ENCODE measurements at places on chromosomes 1 and 21. TPM values are rescaled to one million over a fixed set of nuclear protein-coding genes. Genes with fewer than 3 reads are reported as not detected.

Gene MRPL9
- total RNA-seq, result 27.9 TPM

Gene SLC9C2
- 0.17 TPM for total RNA-seq

Gene BLACAT1
- total RNA-seq, result 0.34 TPM

Gene ACTL8
- total RNA-seq, result not detected

Gene HSD11B1
- total RNA-seq, result 1.4 TPM

Gene SLC6A17
- 0.78 TPM for total RNA-seq

DNA sequence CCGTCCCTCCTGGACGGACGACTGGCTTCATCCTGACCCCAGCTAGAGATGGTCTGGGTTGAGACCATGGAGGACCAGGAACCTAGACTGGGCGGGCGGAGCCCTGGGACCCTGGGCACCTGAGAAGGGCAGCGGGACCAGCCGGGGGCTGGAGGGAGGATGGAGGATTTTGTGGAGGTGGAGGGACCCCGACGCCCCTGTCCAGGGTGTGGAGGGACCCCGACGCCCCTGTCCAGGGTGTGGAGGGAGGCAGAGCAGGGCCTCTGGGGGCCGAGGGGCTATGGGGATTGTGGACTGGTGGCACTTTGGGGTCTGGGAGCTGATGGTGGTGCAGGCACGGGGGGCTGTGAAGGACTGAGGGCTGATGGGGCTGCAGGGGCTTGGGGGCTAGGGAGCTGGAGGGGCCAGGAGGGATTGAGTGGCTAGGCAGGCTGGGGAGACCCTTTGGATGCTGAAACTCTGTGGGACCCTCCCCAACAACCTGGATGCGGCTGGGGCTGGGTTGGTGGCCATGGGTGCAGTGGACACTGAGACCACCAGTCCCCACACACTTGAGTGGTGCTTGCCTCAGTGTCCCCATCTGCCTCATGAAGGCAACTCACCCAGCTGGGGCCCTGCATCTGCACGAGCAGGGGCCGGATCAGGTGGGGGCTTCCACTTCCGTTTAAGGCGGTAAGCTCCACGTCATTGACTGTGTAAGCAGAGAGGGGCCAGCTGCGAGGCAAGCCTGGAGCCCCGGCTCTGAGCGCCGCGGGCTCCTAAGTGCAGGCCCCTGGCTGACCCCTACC, 7.4 kb downstream of the GJC2 start:
- H3K4me3 ChIP-seq, result no peak overlapping the region
- no peaks in the 10 kb centered on the region for H3K36me3 ChIP-seq
- H3K27ac ChIP-seq, result no peak overlapping the region
- no peak for DNase-seq
- no peaks in the 10 kb centered on the region for H3K4me1 ChIP-seq

- H3K36me3 ChIP-seq, result no peaks in the 10 kb centered on the region
- no peaks in the 10 kb centered on the region for H3K4me1 ChIP-seq
- no peak for DNase-seq
- no peak overlapping the region for H3K4me3 ChIP-seq
- no peak overlapping the region for H3K27ac ChIP-seq
These were observed 12.5 kb upstream of the SMPDL3B start for GRCh38 chr1:27922272-27922671.

DNA sequence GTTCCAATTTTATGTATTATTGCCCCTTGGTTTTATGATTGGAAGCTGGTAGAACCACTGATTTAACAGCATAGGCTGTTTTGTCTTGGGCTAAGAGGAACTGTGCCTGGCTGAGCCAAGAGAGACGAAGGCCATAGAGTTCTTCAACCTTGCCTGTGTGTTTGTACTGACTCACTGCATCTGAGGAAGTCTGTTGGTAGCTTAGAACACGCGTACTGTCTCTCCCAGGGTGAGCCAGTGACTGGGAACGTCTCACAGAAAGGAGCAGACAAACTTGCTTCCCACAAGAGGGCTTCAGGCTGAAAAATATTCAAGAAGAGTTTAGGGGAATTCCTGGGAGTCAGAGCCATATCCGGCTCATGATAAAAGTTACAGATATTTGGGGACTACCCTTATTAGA, 14.9 kb downstream of the TMEM51 start:
- H3K36me3 ChIP-seq, result no peaks in the 10 kb centered on the region
- no peaks in the 10 kb centered on the region for H3K27me3 ChIP-seq
- no peak overlapping the region for H3K4me3 ChIP-seq
- peak overlapping the region; percentile 66 for H3K27ac ChIP-seq
